H9 (cell line): ENCODE measurements at places on chromosomes 7 and 10. TPM values are rescaled to one million over a fixed set of nuclear protein-coding genes. Genes with fewer than 3 reads are reported as not detected.

TMEM236 gene
- total RNA-seq = not detected in 2 replicates

STEAP1 gene
- 3.7 and 4.1 TPM in 2 replicates for total RNA-seq

MLXIPL gene
- 5.5 and 6.1 TPM in 2 replicates for total RNA-seq

CAV2 gene
- 3.7 and 4.7 TPM in 2 replicates for total RNA-seq

FAS gene
- 3.0 and 3.1 TPM in 2 replicates for total RNA-seq

OR13A1 gene
- 0.13 and 0.15 TPM in 2 replicates for total RNA-seq

DPP6 gene
- 4.5 and 4.7 TPM in 2 replicates for total RNA-seq

WDR86 gene
- total RNA-seq = 8.1 and 9.4 TPM in 2 replicates

SPDYE11 gene
- total RNA-seq = not detected in 2 replicates

CYP3A4 gene
- total RNA-seq = not detected in 2 replicates

GRCh38 chr10:93064874-93065660 lies 4.5 kb downstream of the CYP26C1 start:
- no peak for DNase-seq
- H3K4me3 ChIP-seq = peak overlapping the region; percentile 75
- no peaks in the 10 kb centered on the region for H3K4me1 ChIP-seq
- H3K36me3 ChIP-seq = peaks cover 2% of the 10 kb centered on the region
- H3K27me3 ChIP-seq = peaks cover 93% of the 10 kb centered on the region

GRCh38 chr7:42055171-42055570 lies 181.8 kb downstream of the GLI3 start:
- no peak overlapping the region for H3K27ac ChIP-seq
- H3K36me3 ChIP-seq = peaks cover 3% of the 10 kb centered on the region; the same call in 2 of the 3 replicates

DNA sequence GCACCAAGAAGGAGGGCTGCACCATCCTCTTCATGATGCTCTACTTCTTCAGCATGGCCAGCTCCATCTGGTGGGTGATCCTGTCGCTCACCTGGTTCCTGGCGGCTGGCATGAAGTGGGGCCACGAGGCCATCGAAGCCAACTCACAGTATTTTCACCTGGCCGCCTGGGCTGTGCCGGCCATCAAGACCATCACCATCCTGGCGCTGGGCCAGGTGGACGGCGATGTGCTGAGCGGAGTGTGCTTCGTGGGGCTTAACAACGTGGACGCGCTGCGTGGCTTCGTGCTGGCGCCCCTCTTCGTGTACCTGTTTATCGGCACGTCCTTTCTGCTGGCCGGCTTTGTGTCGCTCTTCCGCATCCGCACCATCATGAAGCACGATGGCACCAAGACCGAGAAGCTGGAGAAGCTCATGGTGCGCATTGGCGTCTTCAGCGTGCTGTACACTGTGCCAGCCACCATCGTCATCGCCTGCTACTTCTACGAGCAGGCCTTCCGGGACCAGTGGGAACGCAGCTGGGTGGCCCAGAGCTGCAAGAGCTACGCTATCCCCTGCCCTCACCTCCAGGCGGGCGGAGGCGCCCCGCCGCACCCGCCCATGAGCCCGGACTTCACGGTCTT lies 1.9 kb downstream of the FZD1 start:
- H3K36me3 ChIP-seq = no peaks in the 10 kb centered on the region
- peak overlapping the region; percentile 88 for H3K4me3 ChIP-seq
- peaks cover 56% of the 10 kb centered on the region for H3K27me3 ChIP-seq
- H3K27ac ChIP-seq = no peak overlapping the region

DNA sequence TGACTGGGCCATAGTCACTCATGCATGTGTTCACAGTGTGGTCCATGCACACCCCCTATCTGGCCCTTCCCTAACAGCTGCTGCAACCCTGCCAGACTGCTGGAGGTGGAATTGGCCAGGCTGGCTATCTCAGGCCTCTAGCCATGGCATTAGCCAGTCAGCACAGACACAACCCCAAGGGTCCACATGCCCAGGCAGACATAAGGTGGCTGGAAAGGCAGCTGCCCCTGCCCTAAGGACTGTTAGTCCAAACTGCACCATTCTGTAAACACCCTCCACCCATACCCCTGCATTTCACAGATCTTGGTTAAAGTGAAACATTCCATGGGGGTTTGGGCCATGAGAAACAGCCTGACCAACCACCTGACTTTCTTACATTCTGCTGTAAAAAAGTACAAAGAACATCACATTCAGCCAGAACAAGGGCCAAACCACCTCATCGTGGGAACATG lies 137.4 kb upstream of the KCNMA1 start:
- no peak overlapping the region for H3K27ac ChIP-seq
- H3K4me3 ChIP-seq = no peak overlapping the region
- DNase-seq = no peak
- no peaks in the 10 kb centered on the region for H3K4me1 ChIP-seq
- H3K27me3 ChIP-seq = no peaks in the 10 kb centered on the region
- peaks cover 26% of the 10 kb centered on the region for H3K36me3 ChIP-seq

GRCh38 chr10:119351189-119351588 lies 143.8 kb downstream of the GRK5 start:
- DNase-seq = no peak
- no peak overlapping the region; the same call in 2 of the 3 replicates for H3K4me3 ChIP-seq
- no peaks in the 10 kb centered on the region for H3K27me3 ChIP-seq
- no peak overlapping the region for H3K27ac ChIP-seq
- no peaks in the 10 kb centered on the region for H3K4me1 ChIP-seq

DNA sequence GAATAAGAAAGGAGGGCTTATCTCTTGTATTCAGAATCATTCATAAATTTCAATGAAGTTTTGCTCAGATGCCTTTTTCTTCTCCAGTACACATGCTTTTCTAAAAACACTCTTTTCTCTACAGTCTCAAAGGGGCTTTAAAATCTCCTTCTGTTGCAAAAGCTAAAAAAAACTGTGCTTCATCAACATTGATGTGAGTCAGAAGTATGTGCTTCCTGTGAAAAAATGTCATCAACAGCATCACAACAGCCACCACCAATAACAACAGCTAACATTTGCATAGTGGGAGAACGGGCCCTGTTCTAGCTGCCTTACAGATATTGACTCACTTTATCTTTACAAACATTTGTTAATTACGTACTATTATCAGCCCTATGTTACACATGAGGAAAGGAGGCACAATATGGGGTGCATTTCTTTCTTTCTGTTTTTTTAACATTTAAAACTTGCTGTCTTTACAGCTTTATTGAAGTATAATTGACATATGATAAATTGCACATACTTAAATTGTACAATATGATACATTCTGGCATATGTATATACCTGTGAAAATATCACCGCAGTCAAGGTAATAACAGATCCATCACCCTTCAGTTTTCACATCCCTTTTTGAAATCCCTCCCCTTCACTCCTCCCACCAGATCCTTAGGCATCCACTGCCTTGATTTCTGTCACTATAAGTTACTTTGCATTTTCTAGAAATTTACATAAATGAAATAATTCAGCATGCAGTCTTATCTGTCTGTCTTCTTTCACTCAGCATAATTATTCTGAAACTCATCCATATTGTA lies 1605.4 kb upstream of the LRRTM3 start:
- no peak overlapping the region for H3K4me3 ChIP-seq
- H3K27me3 ChIP-seq = no peaks in the 10 kb centered on the region
- H3K27ac ChIP-seq = no peak overlapping the region
- H3K4me1 ChIP-seq = no peaks in the 10 kb centered on the region; the same call in 1 of the 2 replicates

- no peaks in the 10 kb centered on the region for H3K4me1 ChIP-seq
- H3K27me3 ChIP-seq = no peaks in the 10 kb centered on the region
- peaks cover 12% of the 10 kb centered on the region for H3K36me3 ChIP-seq
- DNase-seq = peak; percentile 27
- H3K4me3 ChIP-seq = no peak overlapping the region
Measured at GRCh38 chr10:42691361-42692120, 53.2 kb upstream of the ZNF33B start.

- DNase-seq = peak; percentile 66
- peaks cover 13% of the 10 kb centered on the region for H3K4me1 ChIP-seq
- H3K27me3 ChIP-seq = no peaks in the 10 kb centered on the region
- no peak overlapping the region for H3K4me3 ChIP-seq
- peak overlapping the region; percentile 81 for H3K27ac ChIP-seq
Measured at GRCh38 chr7:131747658-131748232, 191.3 kb upstream of the PODXL start.

DNA sequence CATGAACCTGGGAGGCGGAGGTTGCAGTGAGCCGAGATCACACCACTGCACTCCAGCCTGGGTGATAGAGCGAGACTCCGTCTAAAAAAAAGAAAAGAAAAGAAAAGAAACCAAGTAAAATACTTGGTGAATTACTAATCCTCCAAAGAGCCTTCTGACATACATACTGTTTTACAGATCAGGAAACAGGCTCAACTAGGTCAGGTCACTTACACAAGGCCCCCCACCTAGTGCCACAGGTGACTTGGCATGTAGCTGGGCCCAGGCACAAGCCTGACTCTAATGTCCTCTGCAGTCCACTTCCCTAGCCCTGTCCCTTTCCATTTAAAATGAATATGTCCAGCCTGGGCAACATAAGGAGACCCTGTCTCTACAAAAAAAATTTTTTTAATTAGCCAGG lies 157.0 kb downstream of the TPST1 start:
- no peaks in the 10 kb centered on the region for H3K27me3 ChIP-seq
- H3K36me3 ChIP-seq = no peaks in the 10 kb centered on the region
- no peaks in the 10 kb centered on the region for H3K4me1 ChIP-seq
- H3K4me3 ChIP-seq = no peak overlapping the region
- no peak for DNase-seq

GRCh38 chr7:97026715-97027426 lies 2.2 kb upstream of the DLX5 start:
- no peak for DNase-seq
- H3K4me3 ChIP-seq = peak overlapping the region; percentile 82
- 0 out of 2 replicates have a peak, but pooled peaks cover 2% of the 10 kb centered on the region for H3K4me1 ChIP-seq
- no peak overlapping the region for H3K27ac ChIP-seq

DNA sequence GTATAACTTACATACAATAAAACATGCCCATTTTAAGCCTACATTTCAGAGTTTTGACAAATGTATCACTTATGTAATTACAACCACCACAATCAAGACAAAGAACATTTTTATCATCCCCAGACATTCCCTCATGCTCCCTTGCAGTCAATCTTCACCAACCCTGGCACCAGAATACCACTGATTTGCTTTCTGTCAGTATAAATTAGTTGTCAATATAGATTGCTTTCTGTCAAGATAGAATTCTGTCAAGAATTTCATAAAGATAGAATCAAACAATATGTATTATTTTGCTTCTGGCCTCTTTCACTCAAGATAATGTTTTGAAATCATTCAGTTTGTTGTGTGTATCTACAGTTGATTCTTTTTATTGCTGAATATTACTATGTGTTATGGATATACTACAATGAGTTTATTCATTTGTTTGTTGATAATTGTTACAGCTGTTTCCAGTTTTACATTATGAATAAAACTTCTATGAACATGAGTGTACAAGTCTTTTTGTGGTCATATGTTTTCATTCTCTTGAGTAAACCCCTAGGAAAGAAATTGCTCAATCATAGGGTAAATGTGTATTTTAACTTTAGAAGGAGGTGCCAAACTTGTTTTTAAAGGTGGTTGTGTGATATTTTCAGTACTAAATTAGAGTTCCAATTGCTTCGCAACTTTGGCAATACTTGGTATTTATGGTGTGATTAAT lies 56.9 kb downstream of the IFIT5 start:
- H3K27ac ChIP-seq = no peak overlapping the region
- no peaks in the 10 kb centered on the region for H3K27me3 ChIP-seq
- H3K4me3 ChIP-seq = no peak overlapping the region
- no peak for DNase-seq
- H3K36me3 ChIP-seq = no peaks in the 10 kb centered on the region
- no peaks in the 10 kb centered on the region for H3K4me1 ChIP-seq

- peak overlapping the region; percentile 82 for H3K4me3 ChIP-seq
- H3K36me3 ChIP-seq = peaks cover 8% of the 10 kb centered on the region
- H3K4me1 ChIP-seq = no peaks in the 10 kb centered on the region
Measured at GRCh38 chr7:1569016-1569415, 816 bp downstream of the PSMG3 start.

GRCh38 chr10:72082856-72083789 lies 5.2 kb downstream of the SPOCK2 start:
- no peak overlapping the region for H3K4me3 ChIP-seq
- no peaks in the 10 kb centered on the region for H3K36me3 ChIP-seq
- DNase-seq = peak; percentile 19
- peaks cover 16% of the 10 kb centered on the region; the same call in 1 of the 2 replicates for H3K27me3 ChIP-seq

GRCh38 chr10:8315619-8316021 lies 261.1 kb downstream of the GATA3 start:
- no peak overlapping the region for H3K27ac ChIP-seq
- no peak for DNase-seq
- H3K4me3 ChIP-seq = no peak overlapping the region
- no peaks in the 10 kb centered on the region for H3K4me1 ChIP-seq

DNA sequence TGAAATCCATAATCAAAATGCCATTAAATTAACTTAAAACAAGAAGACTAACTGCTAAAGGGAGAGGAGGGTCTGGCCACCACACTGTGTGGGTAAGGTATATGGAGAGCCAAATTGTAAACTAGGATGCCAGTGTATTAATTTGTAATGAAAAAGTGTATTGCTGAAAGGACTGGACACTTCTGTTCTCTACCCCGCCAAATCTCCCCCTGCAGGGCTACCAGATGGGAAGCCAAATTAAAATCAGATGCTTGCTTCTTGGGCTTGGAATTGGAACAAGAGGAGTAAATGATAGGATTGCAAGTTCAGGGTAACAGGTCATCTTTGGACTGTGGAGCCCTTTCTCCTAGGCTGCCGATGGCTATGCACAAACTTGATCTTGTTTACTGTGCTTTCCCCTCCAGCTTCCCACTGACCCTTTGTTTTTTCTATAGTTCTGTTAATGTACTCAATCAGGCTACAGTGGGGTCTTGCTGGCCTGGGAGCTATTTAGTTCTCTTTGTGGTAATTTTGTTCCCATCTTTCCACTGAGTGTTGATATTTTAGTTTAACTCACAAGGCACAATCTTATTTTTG lies 932.1 kb upstream of the C7orf33 start:
- no peak overlapping the region; the same call in 2 of the 3 replicates for H3K4me3 ChIP-seq
- no peaks in the 10 kb centered on the region; the same call in 1 of the 2 replicates for H3K4me1 ChIP-seq
- no peak overlapping the region for H3K27ac ChIP-seq
- H3K27me3 ChIP-seq = no peaks in the 10 kb centered on the region
- no peak for DNase-seq
- H3K36me3 ChIP-seq = no peaks in the 10 kb centered on the region

GRCh38 chr10:71633920-71634319 lies 85.7 kb downstream of the C10orf105 start:
- H3K4me1 ChIP-seq = peaks cover 37% of the 10 kb centered on the region; the same call in 1 of the 2 replicates
- no peak overlapping the region for H3K27ac ChIP-seq
- H3K36me3 ChIP-seq = no peaks in the 10 kb centered on the region
- peaks cover 2% of the 10 kb centered on the region; the same call in 1 of the 2 replicates for H3K27me3 ChIP-seq
- no peak overlapping the region for H3K4me3 ChIP-seq

GRCh38 chr7:135719688-135720087 lies 8.3 kb downstream of the SLC13A4 start:
- H3K4me3 ChIP-seq = no peak overlapping the region
- no peak for DNase-seq

- DNase-seq = no peak
- no peak overlapping the region for H3K4me3 ChIP-seq
- H3K36me3 ChIP-seq = peaks cover 2% of the 10 kb centered on the region; the same call in 2 of the 3 replicates
- H3K27ac ChIP-seq = no peak overlapping the region
- no peaks in the 10 kb centered on the region; the same call in 1 of the 2 replicates for H3K4me1 ChIP-seq
Measured at GRCh38 chr7:72078856-72079255, 333.3 kb downstream of the CALN1 start.

- H3K4me1 ChIP-seq = peaks cover 14% of the 10 kb centered on the region; the same call in 1 of the 2 replicates
- no peaks in the 10 kb centered on the region for H3K27me3 ChIP-seq
- peaks cover 46% of the 10 kb centered on the region for H3K36me3 ChIP-seq
- H3K27ac ChIP-seq = no peak overlapping the region
- DNase-seq = no peak
- no peak overlapping the region for H3K4me3 ChIP-seq
Measured at GRCh38 chr7:137873979-137874777, 27.4 kb upstream of the DGKI start.

- DNase-seq = no peak
- H3K4me1 ChIP-seq = peaks cover 3% of the 10 kb centered on the region; the same call in 1 of the 2 replicates
- H3K36me3 ChIP-seq = no peaks in the 10 kb centered on the region
- H3K27ac ChIP-seq = no peak overlapping the region
- no peaks in the 10 kb centered on the region for H3K27me3 ChIP-seq
Measured at GRCh38 chr10:17174626-17175025, 26.8 kb downstream of the TRDMT1 start.
